MCF 10A (cell line): ENCODE measurements at places on chromosomes 3 and 15. TPM values are rescaled to one million over a fixed set of nuclear protein-coding genes. Genes with fewer than 3 reads are reported as not detected.

The POLR2H gene
- 81.5 and 91.5 TPM in 2 replicates for total RNA-seq

The FOXB1 gene
- not detected in 2 replicates for total RNA-seq

The HRG gene
- total RNA-seq = 0.16 and 0.20 TPM in 2 replicates

The ACKR2 gene
- 0.42 and 0.61 TPM in 2 replicates for total RNA-seq

The IL12A gene
- 1.3 and 1.7 TPM in 2 replicates for total RNA-seq

The SPSB4 gene
- not detected in 2 replicates for total RNA-seq

The GUCA1C gene
- not detected in 2 replicates for total RNA-seq

The SCN11A gene
- total RNA-seq = 0.05 TPM in 1 of 2 replicates, not detected in the other

The FETUB gene
- total RNA-seq = 0.47 TPM in 1 of 2 replicates, not detected in the other

The EFHB gene
- total RNA-seq = 1.4 and 1.5 TPM in 2 replicates

The SPATA12 gene
- 0.12 TPM in 1 of 2 replicates, not detected in the other for total RNA-seq

The MAGEF1 gene
- total RNA-seq = 34.5 and 41.2 TPM in 2 replicates

The GOLGA6L22 gene
- not detected in 2 replicates for total RNA-seq

The RTP4 gene
- not detected in 2 replicates for total RNA-seq

The GABRR3 gene
- not detected in 2 replicates for total RNA-seq

The SCG5 gene
- total RNA-seq = 4.0 and 7.4 TPM in 2 replicates

The CCR8 gene
- not detected in 2 replicates for total RNA-seq

The EPB42 gene
- total RNA-seq = not detected in 2 replicates

The GOLGA6L7 gene
- not detected in 2 replicates for total RNA-seq

The TMEM115 gene
- total RNA-seq = 31.9 and 40.3 TPM in 2 replicates

The TRNT1 gene
- 27.6 and 39.7 TPM in 2 replicates for total RNA-seq

The SEMA3F gene
- 34.6 and 51.5 TPM in 2 replicates for total RNA-seq
